ENCODE measurements at places on chromosomes 6 and 20.
A peak's percentile ranks its signal among the peaks of the same experiment; 100 is the strongest.

GRCh38 chr6:157982563-157983405, 1.1 kb downstream of the SYNJ2 start:
- no peak for DNase-seq

GRCh38 chr20:45998761-45999160, 9.9 kb upstream of the MMP9 start:
- DNase-seq, result no peak

GRCh38 chr6:166423051-166423745, 40.5 kb upstream of the MPC1 start:
- no peak for DNase-seq

GRCh38 chr6:113318575-113318917, 538.6 kb upstream of the MARCKS start:
- DNase-seq, result no peak

- DNase-seq, result peak; percentile 59
These were observed 448 bp upstream of the DDAH2 start for GRCh38 chr6:31729515-31729978.

DNA sequence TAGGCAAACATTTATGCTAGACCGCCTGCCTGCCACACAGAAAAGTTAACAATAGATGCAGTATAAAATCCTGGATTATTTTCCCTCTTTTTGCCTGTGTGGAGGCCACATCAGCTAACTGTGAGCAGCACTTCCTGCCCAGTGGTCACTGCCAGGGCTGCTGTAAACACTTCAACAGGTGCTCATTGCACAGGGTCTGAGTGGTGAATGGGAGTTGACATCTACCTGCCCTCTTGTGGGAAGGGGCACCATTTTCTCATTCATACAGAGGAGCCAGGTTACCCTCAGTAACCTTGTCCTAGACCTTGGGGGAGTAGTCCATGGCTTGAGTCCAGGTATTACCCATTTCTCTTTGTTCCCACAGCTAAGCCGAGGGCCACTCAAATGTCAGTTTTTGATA, 235.3 kb downstream of the TMEM242 start:
- no peak for DNase-seq

DNA sequence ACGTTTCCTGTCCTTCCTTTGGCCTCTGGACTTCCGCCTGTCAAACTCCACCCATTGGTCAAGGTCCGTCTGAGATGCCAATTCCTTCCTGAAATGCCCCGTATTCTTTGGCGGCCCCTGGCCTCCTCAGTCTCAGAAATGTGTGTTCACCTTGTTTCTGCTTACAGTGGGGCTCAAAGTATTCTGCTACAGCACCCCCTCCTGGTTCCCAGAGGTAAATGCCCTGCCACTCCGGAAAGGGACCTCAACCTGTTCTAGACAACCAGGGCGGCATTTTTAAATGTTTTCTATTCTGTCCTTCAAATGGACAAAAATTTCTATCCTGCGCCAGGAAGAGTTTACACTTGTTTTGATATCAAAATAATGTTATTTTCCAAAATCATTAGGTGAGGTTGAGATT, 12.1 kb upstream of the PAX1 start:
- no peak for DNase-seq

DNA sequence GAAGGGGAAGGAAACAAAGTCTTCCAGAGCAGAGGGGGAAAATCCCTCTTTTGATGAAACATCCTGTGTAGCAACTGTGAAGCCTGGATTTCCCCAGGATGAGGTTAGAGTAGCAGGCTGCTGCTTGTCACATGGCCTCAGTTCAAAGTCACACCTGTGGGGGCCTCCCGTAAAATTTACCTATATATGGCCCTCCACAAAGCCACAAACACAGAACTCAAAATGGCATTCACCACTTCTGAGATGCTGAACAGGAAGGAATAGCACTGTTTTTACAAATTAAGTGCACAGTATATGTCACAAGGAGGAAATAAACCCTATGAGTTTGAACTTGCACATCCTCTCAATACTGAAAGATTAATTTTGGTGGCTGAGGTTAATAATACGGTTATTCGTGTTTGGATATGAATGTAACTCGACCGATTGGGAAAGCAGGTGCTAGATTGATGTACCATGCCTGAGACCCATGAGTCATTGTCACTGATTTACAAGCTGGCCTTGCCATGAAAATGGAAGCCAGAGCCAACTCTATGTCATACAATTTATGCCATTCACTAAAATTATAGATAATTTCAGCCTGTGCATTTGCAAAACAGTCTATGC, 70.6 kb downstream of the SGK1 start:
- DNase-seq, result peak; percentile 33

- DNase-seq, result no peak
These were observed 10.6 kb downstream of the RNF182 start for GRCh38 chr6:13935190-13935880.

- no peak for DNase-seq
These were observed 155.5 kb downstream of the PRL start for GRCh38 chr6:22141241-22141745.

Data from stimulated activated CD4-positive, alpha-beta T cell treated with anti-CD3 and anti-CD28 coated beads, Interleukin-15, amount 100 ng/mL, for 1 hour (primary cell).